ENCODE measurements at places on chromosomes 11 and 22.

DNA sequence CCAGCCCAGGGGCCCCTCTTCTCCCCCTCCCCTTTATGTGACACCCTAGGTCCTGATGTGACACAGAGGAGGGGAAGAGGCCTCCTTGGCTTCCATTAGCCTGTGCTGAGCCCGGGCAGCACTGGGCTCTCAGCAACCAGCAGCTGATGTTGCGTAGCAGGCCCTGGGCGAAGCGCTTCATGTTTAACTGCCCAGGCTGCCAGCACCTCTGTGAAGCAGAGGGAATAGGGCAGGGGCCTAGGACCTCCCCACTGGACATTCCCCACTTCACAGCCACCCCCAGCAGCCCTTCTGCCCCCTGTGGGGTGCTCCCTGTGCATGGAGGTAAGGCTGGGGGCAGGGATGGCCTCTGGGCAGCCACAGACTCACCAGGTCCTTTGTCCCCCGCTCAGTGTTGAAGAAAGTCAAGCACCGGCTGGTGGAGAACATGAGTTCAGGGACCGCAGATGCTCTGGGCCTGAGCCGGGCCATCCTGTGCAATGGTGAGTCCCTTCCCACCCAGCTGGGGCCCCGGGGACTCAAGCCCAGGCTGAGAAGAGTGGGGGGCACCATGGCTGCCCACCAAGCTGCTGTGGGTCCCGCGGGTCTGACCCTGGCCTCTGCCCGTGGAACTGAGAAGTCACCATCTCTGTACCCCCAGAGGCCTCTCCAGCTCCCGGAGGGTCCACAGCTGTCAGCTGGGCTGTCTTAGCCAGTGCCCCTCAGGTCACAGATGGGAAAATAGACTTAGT is 11.6 kb downstream of the PICK1 start:
- no peak for DNase-seq

DNA sequence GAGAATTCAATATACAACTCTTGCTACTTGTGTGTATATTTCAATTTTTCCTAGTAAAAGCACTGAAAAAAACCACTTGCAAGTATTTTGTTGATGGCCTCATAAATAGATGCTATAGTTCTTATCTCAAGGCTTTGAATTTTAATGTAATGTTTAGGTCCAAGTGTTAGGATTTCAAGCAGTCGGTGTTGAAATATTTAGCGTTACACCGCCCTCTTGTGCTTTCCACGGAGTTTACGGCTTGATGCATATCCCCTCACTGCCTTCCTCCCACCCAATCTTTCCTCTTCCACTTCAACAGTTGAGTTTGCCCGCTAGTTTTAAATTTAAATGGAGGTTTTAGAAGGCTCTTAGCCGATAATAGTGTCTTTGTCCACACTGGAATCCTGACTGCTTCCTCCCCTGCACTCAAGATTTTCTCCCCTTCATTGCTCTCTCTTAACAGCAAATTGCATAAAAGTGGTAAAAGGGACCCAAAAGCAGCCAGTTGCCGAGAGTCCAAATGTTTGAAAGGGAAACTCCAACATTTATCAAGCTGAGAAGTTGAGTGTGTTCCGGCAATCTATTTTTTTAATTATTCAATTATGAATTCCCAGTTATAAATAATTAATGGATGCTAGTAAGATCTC is 25.9 kb upstream of the HTATIP2 start:
- peak; percentile 74 for DNase-seq

DNA sequence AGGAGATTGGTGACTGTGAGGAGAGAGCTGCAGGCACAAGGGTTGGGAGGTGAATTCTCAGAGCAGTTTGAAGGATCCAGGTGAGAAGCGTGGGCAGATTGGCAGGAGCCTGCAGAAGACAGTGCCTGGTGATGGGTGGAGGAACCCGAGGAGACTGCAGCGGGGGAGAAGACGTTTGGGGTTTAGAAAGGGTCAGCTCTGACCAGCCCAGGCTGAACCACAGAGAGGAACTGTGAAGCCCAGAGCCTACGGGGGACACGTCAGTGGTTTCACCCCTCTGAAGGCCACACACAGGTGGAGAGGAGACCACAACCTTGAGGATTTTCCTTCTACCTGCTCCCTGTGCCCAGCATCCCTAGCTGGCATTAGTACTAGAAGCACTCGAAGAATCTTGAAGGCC is 154.8 kb upstream of the TBCEL start:
- no peak for DNase-seq

DNA sequence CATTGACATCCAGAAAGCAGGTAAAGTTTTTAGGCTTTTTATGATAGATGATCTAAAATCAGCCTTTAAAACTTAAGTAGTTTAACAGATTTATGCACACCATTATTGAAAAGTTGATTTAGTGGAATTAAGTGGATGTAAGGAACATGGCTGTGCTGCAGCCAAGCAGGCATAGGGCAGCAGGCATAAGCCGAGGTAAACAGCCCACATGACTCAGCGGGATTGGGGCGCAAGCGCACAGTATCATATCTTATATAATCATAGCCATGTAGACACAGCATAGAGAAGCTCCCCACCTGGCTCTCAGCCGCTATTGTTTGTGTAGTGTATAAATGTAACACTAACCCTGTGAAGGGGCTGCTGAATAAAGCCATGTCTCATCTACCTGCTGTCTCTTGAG is 157.5 kb downstream of the WNT11 start:
- peak; percentile 36 for DNase-seq

GRCh38 chr11:110948112-110948511 is 235.9 kb upstream of the ARHGAP20 start:
- no peak for DNase-seq

DNA sequence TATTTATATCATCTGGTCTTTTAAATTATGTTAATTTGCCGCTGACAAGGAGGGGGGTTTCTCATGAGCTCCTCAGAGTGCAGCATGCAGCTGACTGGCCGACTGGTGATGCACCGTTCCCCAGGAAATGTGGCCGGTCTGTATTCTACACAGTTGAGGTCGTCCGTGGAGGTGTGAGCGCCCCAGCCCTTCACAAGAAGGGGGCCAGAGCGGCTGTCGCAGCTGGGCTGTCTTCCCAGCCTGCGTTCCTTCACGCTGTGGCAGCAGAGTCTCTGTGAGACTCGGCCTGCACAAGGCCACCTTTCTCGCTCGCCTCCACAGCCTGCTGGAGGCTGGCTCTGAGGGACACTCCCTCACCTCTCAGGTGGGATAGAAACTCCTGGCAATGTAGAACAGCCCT is 43.2 kb downstream of the AP2A2 start:
- DNase-seq = no peak

DNA sequence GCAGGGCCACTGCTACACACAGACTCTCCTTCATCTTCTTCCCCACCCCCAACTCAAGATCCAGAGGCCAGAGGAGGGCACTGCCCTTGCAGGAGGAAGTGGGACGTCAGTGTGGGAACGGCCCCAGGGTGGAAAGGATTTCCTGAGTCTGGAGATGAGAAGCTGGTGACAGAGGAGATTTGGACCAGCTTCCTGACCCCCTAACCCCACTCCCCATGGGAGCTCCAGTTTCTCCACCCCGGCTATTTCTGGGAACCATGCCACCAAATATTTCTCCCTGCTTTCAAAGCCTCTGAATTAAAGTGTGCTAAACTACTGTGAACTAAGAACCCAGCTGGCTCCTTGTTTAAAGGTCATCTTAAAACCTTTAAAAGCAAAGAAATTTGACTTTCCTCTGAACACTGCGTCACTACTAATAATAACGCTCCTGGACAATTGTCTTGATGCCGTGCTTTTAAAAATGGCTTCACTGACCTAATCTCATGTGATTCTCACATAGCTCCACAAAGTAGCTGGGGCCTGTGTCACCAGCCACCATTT is 46.6 kb downstream of the CWC15 start:
- DNase-seq = peak; percentile 27

DNA sequence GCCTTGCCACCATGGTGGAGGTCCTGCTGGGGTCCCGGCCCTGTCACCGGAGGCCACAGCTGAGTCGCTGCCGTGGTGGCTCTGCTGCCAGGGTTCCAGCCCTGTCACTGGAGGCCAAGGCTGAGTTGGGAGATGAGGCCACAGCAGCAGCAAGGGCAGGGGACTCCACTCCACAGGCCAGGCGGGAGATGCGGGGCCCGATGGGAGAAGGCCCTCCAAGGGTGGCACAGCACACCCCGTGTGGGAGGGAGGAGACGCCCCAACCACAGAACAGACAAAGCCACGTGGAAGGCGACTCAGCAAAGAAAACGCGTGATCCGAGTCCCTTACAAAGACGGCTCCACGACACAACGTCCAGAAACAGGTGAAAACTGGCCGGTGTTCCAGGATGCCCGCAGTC is 159.3 kb downstream of the BRD1 start:
- DNase-seq = no peak

GRCh38 chr11:15926071-15926470 is 430.3 kb downstream of the SOX6 start:
- no peak for DNase-seq

GRCh38 chr11:118917481-118918127 is 8.1 kb downstream of the BCL9L start:
- DNase-seq = no peak

GRCh38 chr22:24485608-24486007 is 9.5 kb upstream of the UPB1 start:
- no peak for DNase-seq

GRCh38 chr11:108351468-108351867 is 115.9 kb downstream of the C11orf65 start:
- no peak for DNase-seq

DNA sequence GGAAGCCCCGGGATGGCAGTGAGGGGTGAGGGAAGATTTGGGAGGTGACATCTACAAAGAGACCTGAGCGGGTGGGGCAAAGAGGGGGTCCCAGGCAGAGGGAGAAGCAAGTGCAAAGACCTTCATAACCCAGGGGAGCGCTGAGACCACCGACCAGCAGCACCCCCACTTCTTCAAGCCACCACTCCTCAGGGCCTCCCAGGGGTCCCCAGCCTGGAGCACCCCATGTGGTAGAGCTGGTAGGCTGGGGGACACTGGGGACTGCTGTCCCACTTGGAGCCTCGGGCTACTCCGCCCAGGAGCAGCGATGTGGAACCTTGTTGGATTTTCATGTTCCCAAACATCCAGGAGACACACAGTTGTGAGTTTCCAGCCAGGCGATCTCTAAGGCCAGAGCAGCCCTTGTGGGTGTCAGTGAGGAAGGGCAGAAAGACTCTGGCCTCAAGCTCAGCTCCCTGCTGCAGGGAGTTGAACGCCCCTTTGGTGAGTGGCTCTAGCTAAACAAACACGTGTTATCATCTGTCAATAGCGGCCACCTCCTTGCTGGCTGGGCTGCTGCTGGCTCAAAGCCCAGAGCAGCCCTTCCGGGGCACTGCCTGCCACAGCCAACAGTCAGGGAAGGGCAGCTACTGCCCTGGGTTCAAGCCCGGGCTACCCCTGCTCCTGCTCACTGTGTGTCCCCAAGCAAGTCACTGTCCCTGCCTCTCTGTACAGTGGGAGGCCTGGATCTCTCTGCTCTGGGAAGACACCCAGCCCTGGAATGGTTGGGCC is 25.7 kb upstream of the CHKA start:
- peak; percentile 59 for DNase-seq

DNA sequence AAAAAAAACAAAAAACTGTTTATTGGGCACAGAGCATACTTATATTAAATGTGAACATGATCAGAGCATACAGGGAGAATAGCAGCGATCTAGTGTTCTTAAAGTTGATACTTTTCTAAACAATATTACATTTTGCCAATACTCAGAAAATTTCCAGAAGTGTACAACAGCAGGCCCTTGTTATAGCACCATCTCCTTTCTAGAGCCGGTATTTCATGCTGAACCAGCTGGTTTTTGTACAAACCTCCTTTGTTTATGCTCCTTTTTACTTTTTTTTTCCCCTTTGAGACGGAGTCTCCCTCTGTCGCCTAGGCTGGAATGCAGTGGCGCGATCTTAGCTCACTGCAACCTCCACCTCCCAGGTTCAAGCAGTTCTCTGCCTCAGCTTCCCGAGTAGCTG is 90.7 kb downstream of the PPP6R3 start:
- no peak for DNase-seq

- no peak for DNase-seq
Measured at GRCh38 chr11:10181811-10182210, 112.2 kb downstream of the SBF2 start.

DNA sequence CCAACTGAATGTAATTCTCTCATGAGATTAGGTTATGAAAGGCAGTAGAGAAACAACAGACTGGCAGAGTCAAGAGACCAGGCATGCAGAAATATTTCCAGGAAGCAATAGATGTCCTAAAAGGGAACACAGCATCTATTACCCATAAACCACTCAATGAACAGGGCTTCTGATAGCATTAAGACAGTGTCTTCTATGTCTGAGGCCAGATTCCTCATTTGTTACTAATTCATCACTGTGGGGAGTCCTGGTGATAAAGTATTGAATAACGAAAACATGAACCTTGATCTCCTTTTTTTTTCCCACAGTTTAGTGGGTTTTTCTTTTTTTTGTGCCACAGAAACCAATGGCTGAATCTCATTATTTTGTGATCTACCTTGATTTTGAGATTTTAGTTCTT is 339.0 kb downstream of the METTL15 start:
- DNase-seq = no peak

DNA sequence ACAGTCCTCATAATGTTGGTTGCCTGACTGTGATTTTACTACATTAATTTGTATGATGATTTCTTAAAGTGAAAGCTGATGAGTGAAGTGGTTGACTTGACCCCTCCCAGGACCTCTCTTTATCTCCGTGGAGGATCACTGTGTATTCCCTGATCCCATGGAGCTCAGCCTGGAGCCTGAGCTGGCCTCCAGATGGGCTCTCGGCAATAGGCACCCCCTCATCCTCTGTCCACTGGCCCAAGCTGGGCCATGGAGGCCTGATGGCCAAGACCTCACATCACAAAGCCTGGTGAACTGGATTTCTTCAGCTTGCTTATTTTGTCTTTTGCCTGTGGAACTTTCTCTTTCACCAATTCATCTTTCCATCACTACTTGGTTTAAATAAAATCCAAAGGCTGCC is 75.2 kb downstream of the WNT11 start:
- DNase-seq = no peak

DNA sequence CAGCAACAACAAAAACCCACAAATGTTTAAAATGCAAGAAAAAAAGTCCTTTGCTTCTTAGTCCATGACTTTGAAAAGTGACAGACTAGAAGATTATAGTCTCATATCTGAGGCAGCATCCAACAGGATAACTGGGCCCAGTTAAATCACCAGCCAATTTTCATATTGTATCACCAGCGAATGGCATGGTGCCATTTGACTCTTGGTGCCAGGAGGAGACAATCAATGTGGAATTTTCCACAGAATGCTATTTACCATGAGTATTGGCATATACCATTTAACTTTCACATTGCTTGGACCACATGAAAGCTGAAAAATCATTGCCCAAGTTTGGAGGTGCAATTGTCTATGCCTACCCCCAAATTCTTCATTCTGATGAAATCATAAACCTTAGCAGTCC is 255.5 kb downstream of the TENM4 start:
- DNase-seq = peak; percentile 49
